ENCODE measurements at places on chromosomes 16 and 17.

GRCh38 chr16:52912565-52913173 lies 140.0 kb downstream of the CHD9NB start:
- peak; percentile 14 for DNase-seq

GRCh38 chr16:75541236-75541635 lies 5.3 kb upstream of the CHST5 start:
- DNase-seq, result no peak

DNA sequence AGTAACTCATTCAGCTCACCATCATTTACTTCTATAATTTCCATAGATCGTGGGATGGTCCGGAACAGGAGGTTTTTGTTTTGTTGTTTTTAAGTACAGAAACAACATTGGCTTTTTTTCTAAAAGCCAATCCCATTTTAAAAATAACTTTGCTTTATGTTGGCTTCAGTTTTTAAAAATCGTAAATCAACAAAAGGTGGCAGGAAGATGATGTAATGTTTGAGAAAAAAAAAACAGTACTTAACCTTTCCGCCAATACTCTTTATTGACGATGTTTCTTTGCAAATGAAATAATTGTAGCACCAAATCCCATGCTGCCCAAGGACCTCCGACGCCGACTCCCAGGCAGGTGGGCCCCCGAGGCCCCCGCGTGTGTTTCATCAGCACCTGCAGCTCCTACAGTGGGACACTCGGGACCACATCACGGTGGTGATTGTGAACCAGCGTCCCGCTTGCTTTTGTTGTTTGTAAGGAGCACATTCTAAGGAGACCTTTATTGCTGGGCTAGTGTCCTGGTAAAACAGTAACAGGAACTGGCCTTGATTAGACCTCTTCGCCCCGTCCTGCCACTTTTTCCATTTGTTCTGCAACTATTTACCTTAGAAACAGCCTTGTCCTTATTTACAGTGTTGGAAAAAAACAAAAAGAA lies 140.2 kb upstream of the CHMP6 start:
- DNase-seq, result no peak

- no peak for DNase-seq
Observed at GRCh38 chr17:35841101-35841500, 27.6 kb downstream of the HEATR9 start.

- no peak for DNase-seq
Observed at GRCh38 chr16:66207883-66208265, 158.6 kb upstream of the CDH5 start.

DNA sequence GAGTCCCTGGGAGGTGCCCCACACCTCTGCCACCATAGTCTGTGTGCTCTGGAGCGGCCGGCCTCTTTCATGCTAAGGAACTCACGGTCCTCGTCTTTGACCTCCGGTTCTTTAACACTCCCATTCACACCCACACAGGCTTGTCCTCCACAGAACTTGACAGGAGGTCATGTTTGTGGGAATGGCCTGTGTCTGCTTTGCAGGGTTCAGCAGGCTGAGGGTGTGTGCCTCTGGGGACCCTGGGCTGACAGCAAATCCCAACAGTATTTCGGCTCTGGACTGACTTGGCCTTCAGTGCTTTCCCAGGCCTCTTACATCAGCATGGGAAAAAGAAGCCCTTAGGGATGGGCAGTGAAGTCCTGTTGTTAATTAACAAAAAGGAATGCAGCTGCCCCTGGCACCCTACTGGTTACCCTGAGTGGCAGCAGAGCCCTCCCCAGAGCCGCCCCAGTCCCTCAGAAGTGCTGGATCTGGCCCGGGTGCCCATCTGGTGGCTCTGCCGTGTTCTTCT lies 35.4 kb upstream of the ADORA2B start:
- DNase-seq, result no peak

GRCh38 chr16:83115491-83116232 lies 488.9 kb downstream of the CDH13 start:
- no peak for DNase-seq

DNA sequence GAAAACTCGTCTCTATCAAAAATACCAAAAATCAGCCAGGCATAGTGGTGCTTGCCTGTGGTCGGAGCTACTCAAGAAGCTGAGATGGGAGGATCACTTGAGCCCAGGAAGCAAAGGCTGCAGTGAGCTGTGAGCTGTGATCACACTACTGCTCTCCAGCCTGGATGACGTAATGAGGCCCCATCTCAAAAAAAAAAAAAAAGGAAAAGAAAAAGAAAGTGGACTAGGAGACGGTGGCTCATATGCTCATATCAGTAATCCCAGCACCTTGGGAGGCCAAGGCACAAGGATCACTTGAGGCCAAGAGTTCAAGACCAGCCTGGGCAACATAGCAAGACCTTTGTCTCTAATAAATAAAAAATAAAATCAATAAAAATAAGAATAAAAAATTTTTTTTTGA lies 8.8 kb upstream of the SUMO2 start:
- DNase-seq, result peak; percentile 14

GRCh38 chr17:9179602-9180001 lies 158.3 kb downstream of the NTN1 start:
- no peak for DNase-seq

DNA sequence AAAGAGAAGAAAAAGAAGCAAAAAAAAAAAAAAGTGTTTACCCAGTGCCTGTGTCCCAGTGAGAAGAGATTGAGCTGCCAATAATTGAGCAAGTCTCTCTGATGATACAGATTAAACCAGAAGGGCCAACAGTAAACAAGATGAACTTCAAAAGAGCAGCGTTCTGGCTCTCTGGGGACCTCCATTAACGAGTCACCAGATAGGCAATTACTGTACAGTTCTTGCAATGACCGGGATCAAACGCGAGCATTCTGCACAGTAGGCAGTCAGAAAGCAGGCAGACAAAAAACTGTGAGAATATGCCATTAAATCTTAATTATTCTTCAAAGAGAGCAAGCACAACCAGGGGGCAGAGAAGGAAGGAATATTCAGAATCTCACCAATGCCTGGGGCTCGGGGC lies 626.1 kb downstream of the TMEM114 start:
- DNase-seq, result no peak

GRCh38 chr17:68782789-68783188 lies 172.4 kb downstream of the ABCA8 start:
- no peak for DNase-seq

GRCh38 chr16:89017543-89018281 lies 40.7 kb upstream of the CBFA2T3 start:
- DNase-seq, result no peak

DNA sequence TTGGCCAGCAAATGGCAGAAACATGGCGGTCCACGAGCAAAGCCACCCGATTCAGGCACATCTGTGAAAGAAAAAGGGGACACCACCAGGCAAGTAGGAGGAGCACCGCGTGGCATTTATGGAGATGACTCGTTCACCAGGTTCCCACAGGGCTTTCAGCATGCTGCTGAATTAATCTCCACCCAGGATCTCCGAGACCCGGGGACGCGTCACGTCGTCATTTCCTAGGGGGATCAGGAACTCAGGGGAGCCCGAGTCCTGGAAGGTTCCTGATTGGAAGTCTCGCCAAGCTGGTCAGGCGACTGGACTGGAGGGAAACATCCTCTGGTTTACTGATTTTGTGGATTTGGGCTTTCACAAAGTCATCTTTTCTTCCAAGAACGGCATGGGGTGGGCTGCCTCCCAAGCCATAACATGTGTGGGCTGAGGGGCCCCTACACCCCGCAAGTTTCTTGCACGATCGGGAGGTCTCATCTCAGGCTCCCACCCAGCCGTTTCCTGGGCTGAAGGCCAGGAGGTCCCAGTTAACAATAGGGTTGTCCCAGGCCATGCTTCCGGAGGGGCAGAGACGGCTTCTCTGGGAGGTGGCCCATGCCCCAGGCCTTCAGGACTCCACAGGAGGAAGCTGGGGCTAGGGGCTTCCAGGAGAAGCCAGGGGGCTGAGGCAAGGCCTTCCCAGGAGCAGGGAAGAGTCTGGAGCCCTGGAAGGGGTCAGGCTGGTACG lies 645 bp downstream of the DNAH17 start:
- no peak for DNase-seq

- DNase-seq, result no peak
Observed at GRCh38 chr17:15124746-15125145, 140.4 kb downstream of the PMP22 start.

- DNase-seq, result no peak
Observed at GRCh38 chr16:88349903-88350900, 32.6 kb upstream of the ZNF469 start.

DNA sequence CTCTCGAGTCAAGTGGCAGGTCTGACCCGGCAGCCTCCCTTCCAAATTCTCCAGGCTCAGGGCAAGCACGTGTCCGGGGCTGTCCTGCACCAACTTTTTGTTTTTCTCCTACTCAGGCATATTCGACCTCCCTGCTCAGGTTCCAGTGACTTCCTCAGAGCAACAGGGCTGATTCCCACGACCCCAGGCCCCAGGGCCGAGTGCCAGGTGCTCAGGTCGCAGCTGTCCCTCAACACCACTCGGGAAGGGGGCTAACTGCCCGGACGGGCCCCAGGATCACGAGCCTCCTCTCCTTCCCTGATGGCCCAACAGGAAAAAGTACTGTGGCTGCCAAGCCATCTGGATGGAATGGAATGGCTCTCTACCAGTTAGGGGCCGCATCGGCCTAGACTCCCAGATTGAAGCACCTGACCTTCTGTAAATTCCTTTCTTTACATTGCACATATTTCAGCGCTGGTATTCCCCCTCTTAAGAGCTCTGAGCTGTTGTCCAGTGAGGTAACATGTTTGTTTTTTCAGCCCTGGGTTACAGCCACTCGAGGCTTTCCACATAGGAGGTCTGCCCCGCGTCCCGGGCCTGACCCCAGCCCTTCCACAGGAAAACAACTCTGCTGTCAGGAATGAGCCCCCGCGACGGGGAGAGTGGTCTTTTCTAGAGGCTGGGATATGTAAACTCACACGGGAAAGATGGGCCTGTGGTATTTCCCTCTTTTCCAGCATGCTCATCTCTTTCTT lies 25.0 kb downstream of the NXN start:
- DNase-seq, result peak; percentile 72

DNA sequence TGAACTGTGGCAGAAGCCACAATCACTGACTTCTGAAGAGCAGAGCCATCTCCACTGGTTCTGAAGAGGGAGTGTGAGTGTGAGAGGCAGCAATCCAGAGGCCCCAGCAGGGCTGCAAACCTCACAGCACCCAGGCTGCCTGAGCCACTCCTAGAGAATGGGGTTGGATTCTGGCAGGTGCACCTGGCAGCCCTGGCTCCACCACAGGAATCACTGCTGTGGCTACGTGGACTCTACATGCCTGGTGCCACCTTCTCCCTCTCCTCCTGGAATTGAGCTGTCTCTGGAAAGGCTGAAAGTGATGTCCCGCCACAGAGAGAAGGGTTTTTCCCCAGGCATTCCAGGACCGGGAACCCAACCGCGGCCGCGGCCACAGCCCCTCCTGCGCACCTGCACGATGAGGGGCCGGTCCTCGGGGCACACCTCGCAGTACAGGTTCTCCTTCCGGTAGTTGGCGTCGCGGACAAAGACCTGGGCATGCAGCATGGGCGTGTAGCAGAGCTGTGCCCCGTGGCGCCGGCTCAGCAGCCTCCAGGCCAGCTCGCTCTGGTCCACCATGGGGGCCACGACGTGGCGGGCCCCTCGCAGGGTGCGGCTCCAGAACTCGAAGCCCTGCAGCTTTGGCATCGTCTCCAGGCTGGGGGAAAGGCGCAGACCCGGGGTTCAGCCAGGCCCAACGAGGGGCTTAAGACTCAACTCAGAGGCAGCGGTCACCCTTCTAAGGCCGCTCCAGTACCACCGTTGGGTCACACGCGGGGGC lies 991 bp downstream of the DUS1L start:
- no peak for DNase-seq

DNA sequence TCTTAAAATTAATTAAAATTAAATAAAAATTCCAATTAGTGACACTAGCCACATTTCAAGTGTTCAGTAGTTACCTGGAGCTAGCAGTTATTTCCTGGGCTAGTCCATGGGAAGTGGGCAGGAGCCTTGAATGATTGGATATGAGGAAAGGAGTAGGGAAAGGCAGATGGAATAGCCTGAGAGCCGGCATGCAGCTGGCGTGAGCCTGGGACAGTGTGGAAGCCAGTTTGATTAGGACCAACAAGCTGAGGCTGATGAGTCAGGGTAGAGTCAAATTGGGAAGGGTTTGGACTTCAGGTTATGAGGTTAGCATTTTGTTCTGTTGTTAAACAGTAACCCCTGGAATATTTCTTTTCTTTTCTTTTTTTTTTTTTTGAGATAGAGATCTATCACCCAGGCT lies 15.3 kb upstream of the GNA13 start:
- no peak for DNase-seq
